Inflammatory macrophage treated with lipopolysaccharide for 4 hours (primary cell): ENCODE measurements at places on chromosomes 3 and 15.

- no peak for DNase-seq
These were observed 230.1 kb downstream of the CLSTN2 start for GRCh38 chr3:140164922-140165590.

- DNase-seq, result peak; percentile 42
These were observed 60.5 kb downstream of the SLMAP start for GRCh38 chr3:57816471-57817095.

- peak; percentile 22 for DNase-seq
These were observed 11.3 kb upstream of the RPL39L start for GRCh38 chr3:187150599-187150998.

DNA sequence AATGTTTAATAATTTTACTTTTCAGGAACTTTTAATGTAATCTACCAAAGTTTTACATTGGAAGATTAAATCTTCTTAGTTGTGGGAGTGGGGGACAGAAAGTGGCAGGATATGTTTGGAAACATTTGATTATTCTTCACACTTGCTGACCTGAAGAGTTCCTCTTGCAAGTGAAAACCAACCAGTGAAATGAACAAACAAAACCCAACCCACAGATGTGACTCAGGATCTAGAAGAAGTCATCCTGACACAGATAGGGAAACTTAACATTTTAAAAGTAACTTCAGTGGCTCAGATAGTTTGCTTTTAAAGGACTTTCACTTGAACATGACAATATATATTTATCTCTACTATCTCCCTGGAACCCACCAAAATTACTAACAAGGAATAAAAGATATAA is 55.4 kb downstream of the ASTE1 start:
- DNase-seq, result peak; percentile 43

GRCh38 chr15:31476236-31476810 is 149.7 kb downstream of the KLF13 start:
- no peak for DNase-seq

GRCh38 chr15:41876007-41876406 is 17.8 kb downstream of the SPTBN5 start:
- no peak for DNase-seq

GRCh38 chr3:151226088-151226563 is 23.1 kb upstream of the GPR171 start:
- DNase-seq, result peak; percentile 75

DNA sequence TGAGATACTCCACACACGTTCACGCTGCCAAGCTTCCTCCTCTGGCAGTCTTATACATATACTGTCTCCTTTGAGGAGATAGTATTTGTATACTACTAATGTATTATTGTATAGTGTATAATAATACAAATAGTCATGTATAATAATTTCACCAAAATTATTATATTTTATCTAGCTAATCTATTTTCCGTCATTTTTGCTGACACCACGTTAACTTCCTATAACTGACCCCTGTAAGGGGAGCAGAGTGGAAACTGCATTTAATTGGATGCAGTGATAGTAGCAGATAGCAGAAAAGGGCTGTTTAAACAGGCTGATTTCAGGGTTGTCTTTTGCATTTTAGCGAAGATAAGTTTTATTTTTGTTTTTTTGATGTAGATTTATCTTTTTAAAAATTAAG is 30.5 kb upstream of the TMEM42 start:
- no peak for DNase-seq

DNA sequence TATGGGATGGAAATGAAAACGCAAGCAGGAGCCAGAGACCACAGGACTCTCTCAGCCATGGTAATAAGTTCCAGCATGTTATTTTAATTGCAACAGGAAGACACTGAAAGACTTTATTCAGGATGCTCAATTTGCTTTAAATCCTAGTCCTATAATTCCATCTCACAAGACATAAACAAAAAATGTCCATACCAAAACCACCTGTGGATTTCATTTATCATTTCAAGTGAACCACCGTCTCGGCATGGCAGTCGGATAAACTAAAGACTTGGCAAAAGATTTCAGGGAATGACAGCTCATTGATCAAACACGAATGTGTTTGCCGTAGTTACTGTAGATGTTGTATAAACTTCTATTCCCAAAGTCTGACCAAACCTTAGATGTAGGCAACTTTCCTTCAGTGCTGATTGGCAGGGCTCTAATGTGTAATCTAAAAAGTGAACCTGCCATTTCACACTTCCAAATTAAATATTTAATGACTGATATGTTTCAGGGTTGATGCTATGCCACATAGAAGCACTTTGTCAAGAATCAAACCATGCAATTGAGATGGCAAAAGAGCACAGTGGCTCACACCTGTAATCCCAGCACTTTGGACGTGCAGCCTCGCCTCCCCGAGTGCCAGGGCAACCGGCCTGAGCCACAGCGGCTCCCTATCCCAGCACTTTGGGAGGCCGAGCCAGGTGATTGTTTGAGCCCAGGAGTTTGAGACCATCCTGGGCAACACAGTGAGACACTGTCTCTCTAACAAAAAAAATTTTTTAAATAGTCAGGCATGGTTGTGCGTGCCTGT is 331.7 kb downstream of the MAGI1 start:
- no peak for DNase-seq

DNA sequence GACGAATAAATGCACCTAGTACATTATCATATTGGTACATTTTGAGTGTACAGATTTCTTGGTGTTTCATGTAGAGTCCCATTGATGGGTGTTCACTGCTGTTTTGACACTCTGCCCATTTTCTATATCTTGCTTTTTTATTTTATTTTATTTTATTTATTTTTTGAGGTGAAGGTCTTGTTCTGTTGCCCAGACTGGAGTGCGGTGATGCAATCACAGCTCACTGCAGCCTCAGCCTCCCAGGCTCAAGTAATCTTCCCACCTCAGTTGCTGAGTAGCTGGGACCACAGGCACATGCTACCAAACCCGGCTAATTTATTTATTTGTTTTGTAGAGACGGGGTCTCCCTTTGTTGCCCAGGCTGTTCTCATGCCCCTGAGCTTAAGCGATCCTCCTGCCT is 44.2 kb downstream of the DNAJC13 start:
- no peak for DNase-seq

DNA sequence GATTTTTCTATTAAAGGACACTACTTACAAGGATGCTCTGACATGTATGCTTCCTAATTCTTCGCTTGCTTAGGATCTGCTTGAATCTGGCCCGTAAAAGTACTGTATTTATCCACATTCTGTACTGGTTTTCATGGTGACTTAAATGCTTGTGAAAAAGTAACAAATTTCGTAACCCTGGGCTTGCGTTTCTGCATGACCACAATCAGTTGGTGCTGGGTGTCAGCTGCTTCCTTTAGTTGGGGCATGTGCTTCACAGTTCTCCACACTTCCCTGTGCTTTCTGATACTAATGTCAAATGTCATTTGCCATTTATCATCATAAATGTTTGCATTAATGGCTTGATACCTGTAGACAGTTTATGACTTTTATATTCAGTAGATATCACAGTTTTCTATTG is 218.4 kb upstream of the MLF1 start:
- peak; percentile 86 for DNase-seq

GRCh38 chr3:56761023-56761422 is 40.7 kb downstream of the ARHGEF3 start:
- DNase-seq, result no peak

DNA sequence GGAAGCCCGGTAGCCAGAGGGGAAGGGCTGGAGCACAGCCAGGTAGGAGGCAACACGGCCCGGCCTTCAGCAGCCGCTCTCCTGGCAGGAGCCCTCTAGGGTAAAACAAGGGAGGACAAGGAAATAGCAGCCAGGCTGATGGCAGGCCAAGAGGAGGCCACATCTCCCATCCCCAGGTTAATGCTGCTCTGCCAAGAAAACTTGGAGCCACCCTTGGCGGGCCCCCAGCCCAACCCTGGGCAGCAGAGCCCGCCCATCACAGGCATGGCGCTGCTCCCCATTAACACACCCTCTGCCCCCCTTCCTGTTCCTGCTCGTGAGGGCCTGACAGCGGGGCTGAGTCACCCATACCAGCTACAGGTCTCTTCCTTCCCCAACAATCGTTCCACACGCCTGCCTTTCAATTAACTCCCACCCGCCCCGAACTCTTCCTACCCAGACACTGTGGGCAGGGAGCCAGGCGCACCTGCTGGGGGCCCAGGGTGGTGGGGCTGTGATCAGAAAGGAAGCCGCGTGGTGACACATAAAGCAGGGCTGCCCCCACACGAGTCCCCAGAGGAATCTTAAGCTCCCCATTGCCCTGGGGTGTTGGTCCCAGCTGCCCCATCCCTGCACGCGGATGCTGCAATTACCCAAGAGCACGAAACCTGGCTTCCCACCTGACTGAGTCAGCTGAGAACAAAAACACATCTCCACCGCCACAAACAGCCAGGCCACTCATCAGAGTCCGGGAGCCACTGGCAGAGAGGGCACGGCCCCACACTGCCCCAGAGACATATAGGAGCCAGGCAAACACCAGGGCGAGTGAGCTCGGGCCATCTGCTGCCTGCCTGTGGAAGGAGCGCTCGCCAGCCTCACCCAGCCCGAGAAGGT is at the start of gene C15orf62:
Gene C15orf62 (plus strand): TSS at position 707 of the 873 bp plus-strand sequence. CDS start 516 bp downstream, outside the sequence.
- DNase-seq, result peak; percentile 47

DNA sequence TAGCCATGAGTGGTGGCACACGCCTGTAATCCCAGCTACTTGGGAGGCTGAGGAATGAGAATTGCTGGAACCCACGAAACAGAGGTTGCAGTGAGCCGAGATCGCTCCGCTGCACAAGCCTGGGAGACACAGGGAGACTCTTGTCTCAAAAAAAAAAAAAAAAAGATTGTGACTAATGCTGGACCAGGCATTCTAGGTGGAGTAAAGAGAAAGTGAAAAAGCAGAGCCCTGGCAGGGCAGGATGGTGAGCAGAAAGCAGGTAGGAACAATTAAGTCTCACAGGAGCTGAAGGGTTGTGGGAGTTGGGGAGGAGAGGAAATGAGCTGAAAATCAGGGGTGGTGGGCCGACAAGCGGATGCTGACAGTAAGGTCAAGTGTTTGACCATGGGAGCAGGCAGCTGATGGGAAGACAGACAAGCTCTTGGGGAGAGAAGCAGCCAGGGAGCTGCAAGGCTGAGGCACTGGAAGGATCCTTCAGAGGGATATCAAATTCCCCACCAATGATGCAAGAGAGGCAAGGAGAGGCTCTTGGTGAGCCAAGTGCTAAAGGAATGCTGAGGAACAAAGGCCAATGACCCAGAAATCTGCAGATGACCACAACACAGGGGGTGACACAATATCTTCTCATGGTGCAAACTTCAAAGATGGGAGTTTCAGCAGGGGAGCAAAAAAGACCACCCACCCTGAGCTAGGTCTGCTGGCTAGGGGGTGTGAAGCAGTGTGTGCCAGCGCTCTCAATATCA is 251.1 kb downstream of the ULK4 start:
- DNase-seq, result no peak

GRCh38 chr3:109743981-109744380 is 406.6 kb upstream of the DPPA4 start:
- no peak for DNase-seq
